ENCODE measurements at places on chromosomes 16 and 17.
A peak's percentile ranks its signal among the peaks of the same experiment; 100 is the strongest.

GRCh38 chr16:86595983-86596605 lies 17.7 kb downstream of the FOXL1 start:
- DNase-seq = no peak

GRCh38 chr16:50573947-50574744 lies 25.9 kb downstream of the NKD1 start:
- DNase-seq = no peak

DNA sequence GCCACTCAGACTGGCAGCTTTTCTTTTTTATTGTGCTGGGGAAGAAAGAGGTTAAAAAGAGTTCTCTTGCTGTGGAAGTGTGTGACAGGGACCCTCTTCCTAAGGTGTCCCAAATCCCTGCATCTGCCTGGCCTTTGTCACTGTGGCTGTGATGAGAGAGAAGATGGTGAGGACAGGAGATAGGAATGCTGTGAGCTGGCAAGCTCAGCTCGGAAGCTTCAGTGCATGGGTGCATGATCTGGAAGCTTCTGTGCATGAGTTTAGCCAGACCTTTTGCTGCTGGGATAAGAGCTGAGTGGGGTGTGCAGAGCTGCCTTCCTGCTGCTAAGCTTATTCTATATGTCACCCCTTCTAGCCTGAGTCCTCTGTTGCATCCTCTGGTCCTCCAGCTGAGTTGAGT lies 103.3 kb upstream of the CACNG3 start:
- no peak for DNase-seq

DNA sequence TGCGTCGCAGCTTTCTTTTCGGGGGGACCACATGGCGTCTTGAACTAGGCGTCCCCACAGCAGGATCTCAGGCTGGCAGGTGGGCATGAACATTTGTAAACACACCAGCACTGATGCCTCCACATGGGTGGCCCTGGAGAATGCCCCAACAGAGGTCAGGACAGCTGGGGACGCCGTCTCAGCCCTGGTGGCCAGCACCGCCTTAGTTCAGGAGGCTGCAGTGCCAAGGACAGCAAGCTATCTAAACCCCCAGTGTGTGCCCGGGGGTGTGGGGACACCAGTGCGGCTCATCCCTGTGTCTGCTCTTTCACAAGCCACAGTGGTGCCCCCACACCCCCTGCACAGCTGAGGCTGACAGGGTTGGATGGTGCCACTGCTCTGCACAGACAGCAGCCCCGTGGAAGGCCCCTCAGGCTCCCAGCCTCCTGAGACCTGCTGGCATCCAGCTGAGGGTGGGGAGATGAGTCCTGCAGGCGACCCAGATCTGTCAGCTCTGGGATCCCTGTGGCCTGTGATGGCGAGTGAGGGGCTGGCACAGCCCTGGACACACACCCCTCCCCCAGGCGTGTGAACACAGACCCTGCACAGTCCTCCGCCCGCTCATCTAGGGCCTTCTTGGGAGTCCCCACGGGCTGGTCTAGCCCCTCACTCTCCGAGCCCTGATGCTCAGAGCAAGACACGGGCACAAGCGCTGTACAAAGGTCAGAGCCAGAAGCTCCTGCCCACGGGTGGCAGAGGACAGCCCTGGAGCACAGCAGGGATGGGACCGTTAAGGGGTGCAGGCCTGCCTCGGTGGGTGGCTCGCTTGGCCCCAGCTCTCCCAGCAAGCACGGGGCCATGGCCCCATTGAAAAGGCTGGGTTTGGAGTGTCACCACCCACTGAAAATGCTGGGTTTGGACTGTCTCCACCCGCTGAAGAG lies 10.7 kb downstream of the FSCN2 start:
- no peak for DNase-seq

- DNase-seq = no peak
Measured at GRCh38 chr16:28893291-28893690, 15.0 kb downstream of the ATP2A1 start.

DNA sequence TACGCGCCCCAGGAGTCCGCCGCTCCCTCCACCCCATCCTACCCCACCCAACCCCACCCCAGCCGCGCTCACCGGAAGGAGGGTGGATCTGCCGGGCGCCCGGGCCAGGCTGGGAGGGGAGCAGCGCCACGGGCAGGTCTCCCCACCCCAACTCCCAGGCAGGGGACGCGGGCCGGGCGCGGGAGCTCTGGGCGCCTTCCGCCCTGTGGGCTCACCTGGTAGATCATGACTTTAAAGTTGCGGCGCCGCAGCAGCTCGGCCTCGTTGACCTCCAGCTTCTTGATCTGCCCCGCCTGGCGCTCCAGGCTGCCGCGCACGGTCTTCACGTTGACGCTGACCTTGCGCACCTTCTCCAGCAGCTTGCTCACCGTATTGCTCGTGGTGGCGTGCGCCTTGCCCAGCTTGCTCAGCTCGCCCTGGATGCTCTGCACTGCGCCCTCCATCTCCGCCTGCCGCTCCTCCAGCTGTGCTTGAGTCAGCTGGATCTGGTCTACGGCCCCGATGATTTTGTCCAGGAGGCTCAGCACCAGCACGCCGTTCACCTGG lies 571 bp downstream of the CAVIN1 start:
- DNase-seq = no peak

GRCh38 chr16:89484041-89484501 lies 6.3 kb downstream of the ANKRD11 start:
- DNase-seq = no peak

GRCh38 chr17:51537996-51538550 lies 277.7 kb downstream of the UTP18 start:
- DNase-seq = no peak

DNA sequence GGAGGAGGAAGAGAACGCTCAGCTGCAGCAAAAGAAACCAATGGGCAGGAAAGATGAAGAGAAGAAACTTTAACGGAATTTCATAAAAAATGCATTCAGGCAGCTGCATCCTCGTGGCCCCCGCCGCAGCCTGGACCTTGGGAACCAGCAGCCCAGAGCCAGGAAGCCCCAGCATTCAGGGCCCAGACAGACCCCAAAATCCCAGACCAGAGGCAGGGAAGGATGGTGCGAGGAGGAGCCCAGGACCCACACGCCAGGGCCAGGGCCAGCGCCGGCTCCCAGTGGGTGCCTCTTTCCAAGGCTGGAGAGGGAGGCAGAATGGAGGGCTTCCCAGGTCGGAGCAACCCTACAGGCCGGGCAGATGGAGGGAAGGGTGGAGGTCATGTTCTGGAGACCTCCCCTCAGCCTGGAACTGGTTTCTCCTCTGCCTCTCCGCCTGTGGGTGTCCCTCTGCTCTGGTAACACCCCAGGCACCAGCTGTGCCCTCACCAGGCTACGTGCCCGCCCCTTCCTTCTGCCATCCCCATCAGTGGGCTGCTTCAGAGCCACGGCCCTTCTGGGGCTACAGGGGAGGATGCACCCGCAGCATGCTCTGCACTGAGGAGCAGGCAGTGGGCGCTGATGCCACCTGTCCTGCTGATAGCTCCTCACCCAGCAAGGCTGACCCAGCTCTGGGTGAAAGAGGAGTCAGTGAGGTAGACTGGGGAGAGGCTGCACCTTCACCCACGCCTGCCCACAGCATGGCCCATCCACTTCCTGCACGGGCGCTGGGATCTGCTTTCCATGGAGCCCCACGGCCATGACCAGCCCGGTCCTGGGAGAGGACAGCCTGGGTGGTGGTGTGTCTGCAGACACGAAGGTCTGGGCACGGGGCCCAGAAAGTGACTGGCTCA lies 1.2 kb upstream of the MIF4GD start:
- no peak for DNase-seq

GRCh38 chr16:7946142-7946541 lies 613.5 kb downstream of the RBFOX1 start:
- no peak for DNase-seq

- DNase-seq = no peak
Measured at GRCh38 chr16:3646348-3646920, 8.1 kb upstream of the DNASE1 start.

DNA sequence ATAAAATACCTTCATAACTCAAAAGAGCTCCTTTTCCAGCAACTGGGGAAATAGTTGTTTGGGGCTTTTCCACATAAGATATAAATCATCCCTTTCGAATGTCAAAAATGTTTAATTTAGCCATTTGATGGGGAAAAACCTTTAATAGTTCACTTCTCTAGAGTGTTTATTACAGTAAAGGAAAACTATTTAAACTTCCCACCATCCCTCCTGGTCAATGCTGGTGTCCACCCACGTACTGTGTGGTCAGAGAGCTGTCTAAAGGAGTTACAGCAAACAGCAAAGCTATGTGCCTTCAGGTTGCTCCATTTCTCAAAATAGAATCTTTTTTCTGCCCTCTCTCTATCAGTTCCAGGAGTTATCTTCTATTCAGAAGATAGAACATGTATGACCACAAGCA lies 33.5 kb downstream of the KANSL1 start:
- no peak for DNase-seq

GRCh38 chr16:46974352-46974751 lies 878 bp upstream of the DNAJA2 start:
- DNase-seq = no peak

- DNase-seq = no peak
Measured at GRCh38 chr17:41339571-41340172, 11.0 kb downstream of the KRT33A start.

GRCh38 chr16:49876716-49877129 lies 20.8 kb upstream of the ZNF423 start:
- no peak for DNase-seq

- DNase-seq = no peak
Measured at GRCh38 chr17:81251094-81251708, 12.1 kb downstream of the NDUFAF8 start.

DNA sequence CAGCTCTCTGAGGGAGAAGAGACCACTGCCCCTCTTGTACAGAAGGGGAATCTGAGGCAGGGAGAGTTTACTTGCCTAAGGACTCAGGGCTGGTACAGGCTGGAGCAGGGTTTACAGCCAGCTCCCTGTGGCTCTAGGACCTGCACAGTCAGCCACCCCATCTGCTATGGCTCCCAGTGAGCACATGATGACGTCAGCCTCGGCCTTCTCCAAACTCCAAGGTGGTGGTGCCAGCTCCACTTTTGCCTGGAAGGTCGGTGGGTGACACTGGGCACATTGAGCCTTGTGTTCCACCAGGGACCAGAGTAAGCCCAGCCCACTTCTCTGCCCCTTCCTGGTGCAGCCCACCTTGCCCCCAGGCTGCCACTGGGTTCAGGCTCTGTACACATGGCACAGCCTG lies 202.2 kb downstream of the ENGASE start:
- no peak for DNase-seq

- no peak for DNase-seq
Measured at GRCh38 chr17:20995164-20995872, 47.5 kb downstream of the USP22 start.

- DNase-seq = peak; percentile 40
Measured at GRCh38 chr16:79316004-79316458, 284.5 kb downstream of the MAF start.

DNA sequence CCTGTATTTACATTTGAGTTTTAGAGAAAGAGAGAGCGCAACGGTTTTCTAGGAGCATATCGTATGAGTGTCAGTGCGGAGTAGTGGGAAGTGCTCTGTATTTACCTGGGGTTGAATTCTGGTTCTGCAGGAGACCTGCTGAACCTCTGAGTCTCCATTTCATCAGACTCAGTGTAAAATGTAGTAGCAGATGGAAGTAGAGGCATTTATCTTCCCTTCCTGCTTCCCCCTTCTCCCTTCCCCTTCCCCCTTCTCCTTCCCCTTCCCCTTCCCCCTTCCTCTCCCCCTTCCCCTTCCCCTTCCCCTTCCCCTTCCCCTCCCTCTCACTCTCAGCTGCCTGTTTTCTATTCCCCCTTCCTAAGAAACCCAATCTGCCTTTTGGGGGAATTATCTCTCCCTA lies 426.9 kb downstream of the NPIPA7 start:
- DNase-seq = no peak

DNA sequence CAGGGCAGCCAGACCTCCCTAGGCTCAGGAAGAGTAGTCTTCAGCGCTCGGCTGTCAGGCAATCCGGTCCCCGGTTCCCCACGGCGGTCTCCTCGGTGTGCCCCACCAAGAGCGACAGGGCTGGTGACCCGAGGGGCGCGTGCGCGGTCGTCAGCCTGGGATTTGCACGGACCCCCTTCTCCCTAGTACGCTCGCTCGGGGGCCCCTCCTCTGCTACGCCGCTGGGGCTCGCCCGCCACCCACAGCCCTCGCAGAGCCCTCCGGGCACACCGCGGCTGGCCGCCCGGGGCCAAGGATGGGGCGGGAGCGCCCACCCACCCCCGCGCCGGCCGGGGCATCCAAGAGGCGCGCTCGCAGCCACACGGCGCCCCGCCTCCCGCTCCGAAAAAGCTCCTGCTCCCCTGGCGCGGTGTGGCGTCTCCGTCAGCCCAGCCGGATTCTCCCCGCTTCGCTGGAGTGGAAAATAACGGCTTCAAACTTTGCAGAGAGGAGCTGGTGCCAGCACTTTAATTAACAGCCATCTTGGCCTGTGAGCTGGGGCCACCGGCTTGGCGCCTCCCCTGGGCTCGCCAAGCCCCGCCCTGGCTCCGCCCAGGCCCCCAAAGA lies 2.1 kb upstream of the C1QL1 start:
- no peak for DNase-seq

GRCh38 chr16:35686595-35686994 lies 2227.2 kb downstream of the TP53TG3F start:
- no peak for DNase-seq

GRCh38 chr17:17812211-17813054 lies 24.4 kb downstream of the SREBF1 start:
- DNase-seq = peak; percentile 60

GRCh38 chr17:15260376-15261257 lies 4.5 kb downstream of the PMP22 start:
- DNase-seq = no peak

GRCh38 chr16:55408661-55409060 lies 70.3 kb upstream of the MMP2 start:
- no peak for DNase-seq

DNA sequence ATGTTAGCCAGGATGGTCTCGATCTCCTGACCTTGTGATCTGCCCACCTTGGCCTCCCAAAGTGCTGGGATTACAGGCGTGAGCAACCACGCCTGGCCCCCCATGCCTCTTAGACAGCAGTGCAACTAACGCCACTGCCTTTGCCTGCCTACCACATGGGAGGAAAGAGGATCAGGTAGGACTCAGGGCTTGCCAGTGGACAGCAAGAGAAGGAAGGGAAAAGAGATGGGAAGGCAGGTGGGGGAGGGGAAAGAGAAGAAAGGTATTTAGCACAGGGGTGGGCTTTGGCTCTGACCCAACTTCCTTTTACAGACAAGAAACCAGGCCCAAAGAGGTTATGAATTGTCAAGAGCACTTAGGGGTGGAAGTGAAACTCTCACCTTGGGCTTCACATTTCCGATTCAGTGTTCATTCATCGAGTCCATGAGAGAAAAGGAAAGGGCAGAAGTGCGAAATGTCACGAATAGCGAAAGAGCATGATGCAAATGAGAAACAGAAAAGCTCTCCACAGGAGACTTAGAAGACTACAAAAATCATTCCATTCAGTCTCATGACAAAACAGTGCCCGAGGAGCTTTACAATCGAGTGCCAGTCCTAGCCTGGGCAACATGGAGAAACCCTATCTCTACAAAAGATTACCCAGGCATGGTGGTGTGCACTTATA lies 36.4 kb downstream of the CDK5R1 start:
- no peak for DNase-seq

- DNase-seq = no peak
Measured at GRCh38 chr16:17251496-17251895, 219.3 kb downstream of the XYLT1 start.

All from activated T-cell treated with anti-CD3 and anti-CD28 coated beads for 4 hours (primary cell).